ENCODE measurements at places on chromosomes 2 and 18. TPM values are rescaled to one million over a fixed set of nuclear protein-coding genes. Genes with fewer than 3 reads are reported as not detected.

DNA sequence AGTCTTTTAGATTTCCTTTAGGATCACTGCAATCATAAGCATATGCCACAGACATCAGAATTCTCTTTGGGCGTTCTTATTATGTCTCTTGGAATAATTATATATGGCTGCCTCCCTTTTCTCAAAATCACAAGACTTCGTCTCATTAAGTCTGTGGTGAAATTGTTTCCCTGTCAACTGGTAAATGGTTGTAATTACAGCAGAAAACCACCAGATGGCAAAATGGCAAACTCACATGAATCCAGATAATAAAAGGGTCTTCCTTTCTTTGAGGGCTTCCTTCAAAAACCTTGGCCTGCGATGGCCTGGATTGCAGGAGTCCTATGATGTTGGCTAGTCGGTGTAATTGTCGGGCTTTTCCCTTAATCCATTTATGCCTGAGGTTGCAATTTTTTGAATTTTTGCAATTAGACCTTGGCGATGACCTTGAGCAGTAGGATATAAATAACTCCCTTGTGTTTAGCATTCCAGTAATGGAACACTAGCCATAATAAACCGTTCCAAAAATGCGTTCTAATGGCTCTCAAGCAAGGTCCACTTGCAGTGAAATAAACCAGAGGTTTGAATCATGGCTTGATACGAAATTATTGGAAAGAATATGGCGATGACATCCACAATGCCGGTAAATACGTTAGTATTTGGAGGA, 656.4 kb downstream of the MBD2 start:
- no peak for DNase-seq

DNA sequence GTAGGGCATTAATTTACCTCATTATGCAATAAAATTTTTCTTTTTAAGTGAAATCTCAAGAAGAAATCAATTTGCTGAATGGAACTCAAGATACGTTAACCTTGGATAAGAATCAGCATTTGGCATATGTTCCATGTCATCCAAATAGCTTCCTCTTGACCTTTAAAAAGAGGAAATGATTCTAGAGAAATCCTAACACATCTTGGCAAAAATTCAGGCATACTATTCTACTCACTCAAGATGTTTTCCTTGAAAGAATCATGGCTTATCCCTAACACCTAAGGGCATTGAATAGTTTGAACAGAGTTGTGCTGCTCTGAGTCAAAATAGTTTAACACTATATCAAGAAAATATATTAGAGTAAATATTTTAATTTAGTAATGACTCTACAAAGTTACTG, 678.0 kb downstream of the EPHA4 start:
- DNase-seq, result no peak

- no peak for DNase-seq
Measured at GRCh38 chr18:31247574-31248199, 70.3 kb upstream of the DSG1 start.

- no peak for DNase-seq
Measured at GRCh38 chr2:197708331-197708730, 3.2 kb downstream of the MARS2 start.

GRCh38 chr2:159904127-159904958, 106.3 kb upstream of the CD302 start:
- DNase-seq, result no peak

GRCh38 chr2:50782543-50782942, 249.4 kb downstream of the NRXN1 start:
- no peak for DNase-seq

GRCh38 chr18:58235001-58235436, 191.0 kb downstream of the NEDD4L start:
- no peak for DNase-seq

- no peak for DNase-seq
Measured at GRCh38 chr2:212669761-212670160, 131.2 kb upstream of the ERBB4 start.

GRCh38 chr2:142843731-142844130, 33.7 kb upstream of the KYNU start:
- no peak for DNase-seq

DNA sequence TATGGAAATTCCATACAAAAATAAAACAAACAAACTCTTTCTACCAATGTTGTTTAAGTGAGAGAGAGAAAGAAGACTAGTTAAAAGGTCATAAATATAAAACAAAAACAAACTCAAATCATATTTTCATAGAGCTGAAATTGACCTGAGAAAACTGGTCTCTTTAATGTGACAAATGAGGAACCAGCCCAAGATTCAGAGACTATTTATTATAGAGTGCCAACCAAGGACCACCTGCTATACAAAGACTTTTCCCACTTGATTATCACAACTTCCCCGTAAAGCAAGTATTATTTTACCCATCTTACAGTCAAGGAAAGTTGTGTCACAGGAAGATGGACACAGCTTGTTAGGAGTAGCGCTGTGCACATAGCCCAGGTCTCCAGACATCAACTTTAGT, 13.3 kb downstream of the ANKRD44 start:
- DNase-seq, result no peak

GRCh38 chr2:84849271-84849952, 31.5 kb downstream of the TRABD2A start:
- DNase-seq, result no peak

- no peak for DNase-seq
Measured at GRCh38 chr18:69557282-69557681, 156.6 kb downstream of the DOK6 start.

- DNase-seq, result peak; percentile 78
Measured at GRCh38 chr2:151261231-151261976, at the start of gene RBM43. Gene RBM43, minus strand, starts transcription at chr2:151261863. Its CDS starts 136 bp downstream, at chr2:151261727.

GRCh38 chr2:176461098-176461808, 192.0 kb downstream of the MTX2 start:
- DNase-seq, result no peak

- no peak for DNase-seq
Measured at GRCh38 chr2:159960414-159960813, 102.0 kb downstream of the PLA2R1 start.

- no peak for DNase-seq
Measured at GRCh38 chr2:227701556-227701955, 16.3 kb downstream of the SLC19A3 start.

DNA sequence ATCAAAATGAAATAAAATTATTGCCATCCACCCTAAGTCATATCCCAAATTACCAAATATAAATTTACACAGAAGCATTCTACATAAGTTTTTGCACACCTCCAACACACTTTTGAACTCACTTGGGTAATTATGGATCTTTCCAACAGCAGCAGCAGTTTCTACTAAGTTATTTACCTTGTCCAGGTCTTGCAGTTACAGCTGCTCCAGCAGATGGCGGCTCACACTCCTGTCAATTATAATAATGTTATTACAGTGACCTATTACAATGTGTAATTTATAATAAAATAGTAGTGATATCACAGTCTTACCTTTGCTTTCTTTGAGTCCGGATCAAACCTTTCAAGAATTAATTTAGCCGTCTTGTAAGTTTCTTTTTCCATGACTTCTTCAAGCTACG, 37.9 kb downstream of the LNPK start:
- no peak for DNase-seq

DNA sequence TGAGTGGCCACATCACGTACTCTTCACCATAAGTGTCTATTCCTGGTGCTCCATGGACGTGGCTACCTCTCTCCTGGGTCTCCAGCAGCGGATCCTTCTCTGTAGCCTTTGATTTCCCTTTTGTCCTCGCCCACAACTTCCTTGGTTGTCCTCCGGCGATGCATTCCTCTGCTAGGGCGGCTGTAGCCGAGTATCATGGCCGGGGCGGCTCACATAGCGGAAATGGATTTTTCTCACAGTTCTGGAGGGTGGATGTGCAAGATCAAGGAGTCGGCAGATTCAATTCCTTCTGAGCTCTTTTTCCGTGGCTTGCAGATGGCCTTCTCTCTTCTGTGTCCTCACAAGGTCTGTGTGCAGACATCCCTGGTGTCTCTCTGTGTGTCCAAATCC, 35.7 kb downstream of the ACKR3 start:
- no peak for DNase-seq

- DNase-seq, result no peak
Measured at GRCh38 chr2:64889803-64890202, 99.4 kb upstream of the SLC1A4 start.

DNA sequence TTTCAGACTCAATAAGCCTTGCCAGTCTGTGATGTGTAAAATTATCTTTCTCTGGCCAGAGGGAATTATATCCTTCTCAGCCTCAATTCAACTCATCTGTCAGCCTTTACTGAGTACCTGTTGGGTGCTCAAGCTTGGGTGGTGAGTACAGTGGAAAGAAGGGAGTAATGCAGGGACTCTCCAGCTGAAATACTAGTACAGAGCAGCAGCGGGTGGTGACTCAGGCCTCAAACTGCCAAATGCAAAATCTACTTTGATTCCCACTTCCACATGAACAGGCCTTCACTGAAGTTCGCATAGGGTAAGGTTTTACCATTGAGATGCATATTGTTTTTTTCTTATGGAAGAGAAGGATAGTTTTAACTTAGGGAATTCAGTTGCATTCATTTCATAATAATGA, 326.8 kb downstream of the LRRTM1 start:
- DNase-seq, result no peak

- no peak for DNase-seq
Measured at GRCh38 chr2:65431421-65432226, 775 bp downstream of the SPRED2 start.

DNA sequence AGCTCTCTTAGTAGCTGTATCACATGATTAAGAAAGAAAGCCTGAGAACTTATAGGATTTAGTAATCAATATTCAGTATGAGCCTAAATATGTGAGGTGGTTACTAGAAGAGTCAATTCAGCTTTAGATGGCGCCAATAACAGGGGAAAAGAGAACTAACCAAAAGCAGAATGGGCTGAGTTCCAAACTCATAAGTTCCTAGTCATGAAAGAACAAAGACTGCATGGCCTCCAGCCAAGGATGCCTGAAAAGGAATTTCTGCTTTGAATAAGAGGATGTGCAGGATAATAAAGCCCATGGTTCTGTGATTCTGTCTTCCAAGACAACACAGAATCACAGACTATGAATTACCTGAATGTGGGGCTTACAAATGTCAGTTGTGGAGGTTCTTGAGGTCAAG, 196.5 kb downstream of the SATB2 start:
- peak; percentile 7 for DNase-seq

Gene FAM237A
- polyA plus RNA-seq, result not detected

Gene UGT1A4
- polyA plus RNA-seq, result 1.2 TPM

Gene NXPH2
- polyA plus RNA-seq, result not detected

Gene EPHA4
- 6.5 TPM for polyA plus RNA-seq
